ENCODE measurements at places on chromosomes 11 and 22.

- DNase-seq, result no peak
Measured at GRCh38 chr11:45816614-45817013, 11.7 kb downstream of the SLC35C1 start.

DNA sequence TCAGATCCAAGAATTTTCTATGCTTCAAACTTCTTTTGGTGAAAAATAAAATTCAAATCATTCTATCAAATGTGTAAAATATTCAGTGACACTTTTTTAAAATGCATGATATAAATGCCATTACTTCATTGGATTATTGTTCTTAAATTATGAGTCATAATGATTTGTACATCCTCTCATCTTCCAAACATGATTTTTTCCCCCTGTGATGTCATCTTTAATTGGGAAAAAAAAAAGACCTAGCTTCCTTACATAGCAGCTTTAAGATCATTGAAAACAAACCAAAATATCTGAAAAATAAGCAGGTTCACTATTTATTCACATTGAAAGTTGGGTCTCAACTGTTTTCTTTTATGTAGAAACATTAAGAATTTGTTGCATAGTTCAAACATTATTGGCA is 1549.4 kb downstream of the LRRC4C start:
- DNase-seq, result no peak

GRCh38 chr11:73784080-73784634 is 3.5 kb upstream of the MRPL48 start:
- DNase-seq, result no peak

DNA sequence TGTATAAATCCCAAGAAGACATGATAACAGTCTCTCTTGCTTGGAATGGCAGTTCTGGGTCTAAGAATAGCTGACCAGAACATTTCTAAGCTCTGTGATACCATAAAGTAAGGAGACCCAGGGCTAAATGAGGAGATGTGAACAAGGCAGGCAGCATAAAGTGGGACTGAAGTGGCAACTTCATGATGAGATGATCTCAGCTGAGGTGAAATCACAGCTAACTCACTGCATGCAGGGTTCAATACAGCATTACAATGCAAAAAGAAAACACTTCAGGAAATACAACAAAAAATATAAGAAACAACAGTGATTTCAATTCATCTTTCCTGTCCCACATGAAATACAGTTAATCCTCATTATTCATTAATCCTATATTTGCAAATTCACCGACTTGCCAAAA is 44.6 kb downstream of the MRE11 start:
- DNase-seq, result no peak

- DNase-seq, result no peak
Measured at GRCh38 chr11:67056267-67057204, at the start of gene RHOD. TSS of gene RHOD (plus strand) at chr11:67056847. CDS start at chr11:67056903, 56 bp downstream.

DNA sequence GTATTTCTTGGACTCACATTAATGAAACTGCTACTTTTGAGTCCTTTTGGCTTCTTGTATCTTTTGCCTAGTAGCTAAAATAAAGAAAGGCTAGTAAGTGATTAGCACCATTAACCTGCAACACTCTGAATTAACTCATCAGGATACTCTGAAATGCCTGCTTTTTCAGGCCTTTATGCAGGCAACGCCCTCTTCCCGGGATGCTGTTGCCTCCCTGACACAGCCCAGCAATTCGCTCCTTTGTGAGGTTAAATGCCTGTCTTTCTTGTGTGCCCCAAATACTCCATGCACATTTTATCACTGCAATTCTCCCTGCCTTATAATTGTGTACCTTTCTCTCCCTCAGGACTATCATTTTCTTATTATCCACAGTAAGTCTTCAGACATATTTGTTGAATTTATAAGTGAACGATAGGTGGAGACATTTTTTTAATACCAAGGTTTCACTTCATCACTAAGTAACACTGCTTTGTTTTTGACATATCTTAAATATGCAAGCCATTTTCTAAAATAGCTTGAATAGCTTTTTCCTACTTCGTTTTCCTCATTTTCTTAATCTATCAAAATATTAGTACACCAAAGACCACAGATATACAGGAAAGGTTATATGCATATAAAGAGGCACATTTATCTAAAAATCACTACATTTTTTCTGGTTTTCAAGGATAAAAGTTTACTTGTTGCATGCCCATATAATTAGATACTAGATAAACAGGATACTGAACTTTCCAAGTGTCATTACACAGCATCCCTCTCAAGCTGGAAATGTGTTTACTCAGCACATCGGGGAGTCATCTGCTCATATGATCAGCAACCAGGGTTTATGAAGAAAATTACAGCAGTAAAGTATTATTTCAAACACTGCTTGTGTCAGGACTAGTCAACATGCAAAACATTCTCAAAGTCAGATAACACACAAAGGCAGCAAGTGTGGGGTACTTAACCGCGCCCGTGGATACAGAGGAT is 48.5 kb upstream of the DDI1 start:
- DNase-seq, result no peak

GRCh38 chr11:124434699-124435098 is 10.0 kb upstream of the OR8B4 start:
- DNase-seq, result no peak

DNA sequence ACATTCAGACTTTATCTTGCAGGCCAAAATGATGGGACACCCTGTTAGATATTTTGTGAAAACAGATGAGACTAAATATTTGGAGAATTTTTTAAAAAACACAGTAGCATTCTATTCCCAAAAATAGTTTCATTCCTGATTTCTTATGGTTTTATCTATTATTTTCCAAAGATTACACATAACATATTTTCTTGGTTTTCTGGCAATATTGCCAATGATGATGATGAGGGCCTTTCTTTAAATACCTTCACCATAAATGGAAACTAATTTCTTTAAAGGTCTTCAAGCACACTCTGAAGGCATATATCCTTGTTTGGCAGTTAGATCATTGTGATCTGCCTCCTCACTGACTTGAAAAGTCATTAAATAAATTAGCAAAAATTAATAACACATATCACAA is 522.3 kb upstream of the LUZP2 start:
- DNase-seq, result no peak

DNA sequence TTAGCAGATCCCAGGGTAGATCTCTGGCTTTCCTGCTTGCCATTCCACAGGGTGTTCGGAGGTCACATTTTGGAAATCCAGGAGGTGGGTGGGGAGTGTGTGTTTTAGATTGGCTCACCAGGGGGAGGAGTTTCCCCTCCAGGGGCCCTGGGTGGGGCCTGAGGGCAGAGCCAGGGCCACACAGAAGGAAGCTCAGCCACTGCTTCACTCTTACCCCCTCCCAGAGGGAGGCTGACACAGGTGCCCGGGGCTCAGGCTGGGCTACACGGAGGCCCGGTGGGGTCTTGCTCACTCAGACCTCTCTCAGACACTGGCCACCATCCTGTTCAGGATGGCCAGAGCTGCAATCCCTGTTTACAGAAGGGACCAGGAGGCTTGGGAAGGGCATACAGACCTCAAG is 2.5 kb downstream of the WNT7B start:
- no peak for DNase-seq

GRCh38 chr11:70105755-70106571 is 27.8 kb downstream of the ANO1 start:
- DNase-seq, result no peak

DNA sequence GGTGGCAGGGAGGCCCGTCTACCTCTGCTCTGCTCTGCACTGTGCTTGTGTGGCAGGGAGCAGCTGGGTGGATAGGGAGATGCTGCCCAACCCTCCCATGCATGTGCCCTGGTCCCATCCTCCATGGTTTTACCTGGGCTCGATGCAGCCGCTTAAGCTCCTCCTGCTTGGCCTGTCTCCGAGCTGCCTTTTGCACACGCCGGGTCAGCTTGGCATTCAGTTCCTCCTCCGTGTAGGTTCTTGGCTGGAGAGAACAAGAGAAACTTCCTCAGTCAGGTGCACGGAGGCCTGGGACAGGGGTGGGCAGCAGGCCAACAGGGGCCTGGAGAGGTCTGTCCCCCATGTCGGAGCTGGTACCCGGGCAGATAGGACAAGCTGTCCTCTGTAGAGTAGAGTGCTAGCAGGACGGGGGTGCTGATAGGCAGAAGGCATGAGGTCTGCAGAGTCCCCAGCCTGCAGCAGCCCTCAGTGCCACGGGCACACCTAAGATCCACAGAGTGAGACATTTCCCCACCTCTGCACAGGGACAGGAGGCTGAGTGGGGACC is 36.4 kb upstream of the BID start:
- DNase-seq, result no peak

GRCh38 chr22:29129808-29130140 is 56.9 kb downstream of the KREMEN1 start:
- DNase-seq, result no peak

GRCh38 chr22:34429314-34429713 is 509.0 kb upstream of the LARGE1 start:
- no peak for DNase-seq

DNA sequence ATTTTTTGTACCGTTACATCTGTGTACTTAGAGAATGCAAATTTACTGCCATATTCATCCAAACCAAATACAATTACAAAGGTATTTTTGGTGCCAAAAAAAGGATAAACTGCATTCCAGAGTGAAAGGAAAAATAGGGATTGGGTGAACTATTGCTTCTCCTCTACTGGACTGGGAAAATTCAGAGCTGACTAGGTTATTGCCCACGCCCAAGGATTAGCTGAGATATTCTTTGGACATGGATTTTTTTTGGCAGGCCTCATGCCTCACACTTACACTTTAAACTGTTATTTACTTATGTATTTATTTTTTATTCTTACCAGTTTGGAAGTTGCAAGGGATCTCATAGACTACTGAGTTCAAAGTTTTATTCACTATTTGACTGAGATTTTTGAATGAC is 76.3 kb upstream of the DDI1 start:
- no peak for DNase-seq

All from stimulated activated CD8-positive, alpha-beta memory T cell treated with anti-CD3 and anti-CD28 coated beads, Interleukin-4, amount 100 ng/mL, for 1 hour (primary cell).